AG04450 (cell line): ENCODE measurements at places on chromosomes 2 and 18.

DNA sequence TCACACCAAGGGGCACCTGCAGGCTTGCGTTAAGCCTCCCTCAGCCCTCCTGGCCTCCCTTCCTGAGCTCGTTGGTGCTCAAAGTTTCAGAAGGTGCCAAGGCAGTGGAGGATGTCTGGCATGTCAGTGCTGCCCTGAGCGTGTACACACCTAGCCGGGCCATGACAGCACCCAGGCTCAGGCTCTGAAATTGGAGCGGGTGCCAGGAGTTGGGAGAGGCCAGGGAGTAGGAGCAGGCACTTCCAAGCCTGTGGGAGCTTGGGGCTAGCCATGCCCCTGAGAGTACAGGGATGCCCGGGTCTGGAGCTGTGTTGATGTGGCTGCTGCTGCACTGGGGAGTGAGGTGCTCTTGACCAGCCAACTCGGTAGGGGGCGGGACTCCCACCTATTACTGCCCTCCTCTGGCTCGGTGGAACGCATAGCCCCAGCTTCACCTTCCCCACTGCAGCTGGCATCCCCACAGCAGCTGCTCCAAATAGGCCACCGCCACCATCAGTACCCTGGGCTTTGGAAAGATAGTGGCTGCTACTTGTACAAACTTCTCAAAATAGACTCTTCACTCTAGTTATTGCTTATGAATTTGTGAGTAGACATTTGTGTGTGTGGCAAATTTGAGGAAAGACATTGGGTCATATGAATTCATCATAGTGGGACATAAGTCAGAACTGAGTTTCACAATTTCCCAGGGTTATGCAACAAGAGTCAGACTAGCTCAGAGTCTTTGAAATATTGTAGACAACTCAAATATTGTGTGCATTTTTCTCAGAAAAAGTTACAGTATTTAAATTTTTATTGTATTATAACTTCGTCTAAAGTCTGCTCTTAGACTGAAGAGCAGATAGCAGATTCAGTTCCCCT is 6.8 kb upstream of the PCARE start:
- DNase-seq = no peak

- no peak for DNase-seq
These were observed 618 bp upstream of the LYPD1 start for GRCh38 chr2:132670496-132671150.

- no peak for DNase-seq
These were observed 10.9 kb downstream of the STARD7 start for GRCh38 chr2:96197546-96198255.

GRCh38 chr18:57942493-57942892 is 101.5 kb upstream of the NEDD4L start:
- DNase-seq = no peak

GRCh38 chr2:159571540-159572260 is 44.6 kb downstream of the BAZ2B start:
- no peak for DNase-seq

- DNase-seq = no peak
These were observed 84.6 kb downstream of the RDH14 start for GRCh38 chr2:18475884-18476283.

DNA sequence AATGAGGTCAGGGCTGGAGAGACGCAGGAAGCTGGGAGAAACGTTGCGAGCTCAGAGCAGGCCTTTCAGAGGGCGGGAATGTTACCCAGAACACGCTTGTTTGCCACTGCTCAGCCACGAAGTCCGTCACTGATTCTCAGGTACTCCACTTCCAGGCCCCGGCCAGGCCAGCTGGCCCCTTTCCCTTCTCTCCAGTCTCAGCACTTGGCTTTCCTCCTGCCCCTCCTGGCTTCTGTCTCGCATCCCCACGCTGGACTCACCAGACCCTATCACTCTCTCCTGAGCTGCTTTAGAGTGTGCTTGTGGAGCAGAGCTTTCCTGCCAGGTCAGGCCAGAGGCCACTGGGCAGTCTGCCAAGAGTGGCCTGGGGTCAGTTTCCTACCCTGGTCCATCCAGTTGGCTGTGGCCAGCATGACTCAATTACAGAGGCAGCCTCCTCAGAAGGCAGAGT is 151.4 kb downstream of the TWIST2 start:
- DNase-seq = no peak

GRCh38 chr2:229714736-229715541 is 584 bp upstream of the DNER start:
- no peak for DNase-seq

- no peak for DNase-seq
These were observed 173.5 kb downstream of the MREG start for GRCh38 chr2:215839816-215840215.

GRCh38 chr2:107719836-107720235 is 106.9 kb upstream of the RGPD4 start:
- DNase-seq = no peak

DNA sequence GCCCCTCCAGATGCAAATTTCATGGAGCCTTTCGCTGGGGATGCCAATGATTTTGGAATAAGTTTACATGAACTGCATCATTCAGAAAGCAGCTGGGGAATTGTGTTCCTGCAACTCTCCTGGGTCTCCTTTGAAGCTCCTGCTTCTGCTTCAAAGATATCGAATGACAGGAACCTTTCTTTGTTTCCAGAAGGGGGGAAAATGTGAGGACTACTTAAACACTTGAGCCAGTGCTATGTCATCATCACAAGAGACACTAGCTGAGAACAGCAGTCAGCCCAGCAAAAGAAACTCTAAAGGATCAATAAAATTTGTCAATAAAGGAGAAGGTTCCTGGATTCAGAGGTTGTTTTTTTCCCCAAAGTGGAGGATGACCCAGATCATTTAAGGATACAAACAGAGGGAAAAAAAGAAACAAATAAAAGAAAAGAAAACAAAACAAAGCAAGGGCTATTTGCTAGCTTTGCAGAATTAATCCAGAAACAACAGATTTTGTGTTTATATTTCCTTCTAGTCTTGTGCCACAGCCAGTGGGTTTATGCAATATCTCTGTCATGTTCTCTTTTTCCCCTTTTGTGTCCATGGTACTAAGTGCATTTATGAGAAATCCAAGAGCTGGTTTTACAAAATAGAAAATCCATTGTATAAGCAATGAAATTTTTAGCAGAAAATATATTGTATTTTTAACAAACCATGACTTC is 463.7 kb downstream of the CDH2 start:
- DNase-seq = no peak

GRCh38 chr2:157245846-157246764 is 11.4 kb upstream of the GALNT5 start:
- peak; percentile 73 for DNase-seq

DNA sequence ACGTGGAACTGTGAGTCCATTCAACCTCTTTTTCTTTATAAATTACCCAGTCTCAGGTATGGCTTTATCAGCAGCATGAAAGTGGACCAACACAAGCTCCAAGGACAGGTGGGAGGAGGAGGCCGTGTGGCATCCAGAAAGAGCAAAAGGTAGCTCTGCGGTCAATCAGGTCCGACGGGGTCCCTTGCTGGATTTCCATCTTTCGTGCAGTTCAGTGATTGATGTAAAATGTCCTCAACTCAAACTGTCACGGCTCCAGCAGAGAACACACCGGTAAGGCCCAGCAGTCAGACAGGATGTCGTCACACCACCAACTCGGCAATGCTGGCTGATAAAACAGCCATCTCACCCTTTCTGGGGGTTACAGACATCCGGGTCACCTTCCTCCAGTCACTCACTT is 123.3 kb downstream of the PXDN start:
- DNase-seq = no peak

DNA sequence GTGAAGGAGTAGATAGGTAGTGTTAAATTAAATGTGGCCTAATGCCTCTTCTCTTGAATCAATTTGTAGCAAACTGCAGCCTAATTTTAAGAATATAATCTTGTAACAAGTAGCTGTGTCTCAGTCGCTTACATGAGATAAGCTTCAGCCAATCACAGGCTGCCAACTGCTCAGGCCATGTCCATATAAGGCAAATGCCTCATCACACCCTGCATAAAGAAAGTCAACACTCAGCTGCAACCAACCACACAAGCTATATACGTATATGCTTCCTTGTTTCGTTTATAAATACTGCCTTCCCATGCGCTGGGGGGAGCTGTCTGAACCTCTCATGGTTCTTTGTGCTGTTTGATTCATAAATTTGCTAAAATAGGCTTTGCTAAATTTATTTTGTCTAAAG is 476.3 kb downstream of the TRIB2 start:
- DNase-seq = no peak

GRCh38 chr2:67985586-67985985 is 77.2 kb downstream of the C1D start:
- no peak for DNase-seq

DNA sequence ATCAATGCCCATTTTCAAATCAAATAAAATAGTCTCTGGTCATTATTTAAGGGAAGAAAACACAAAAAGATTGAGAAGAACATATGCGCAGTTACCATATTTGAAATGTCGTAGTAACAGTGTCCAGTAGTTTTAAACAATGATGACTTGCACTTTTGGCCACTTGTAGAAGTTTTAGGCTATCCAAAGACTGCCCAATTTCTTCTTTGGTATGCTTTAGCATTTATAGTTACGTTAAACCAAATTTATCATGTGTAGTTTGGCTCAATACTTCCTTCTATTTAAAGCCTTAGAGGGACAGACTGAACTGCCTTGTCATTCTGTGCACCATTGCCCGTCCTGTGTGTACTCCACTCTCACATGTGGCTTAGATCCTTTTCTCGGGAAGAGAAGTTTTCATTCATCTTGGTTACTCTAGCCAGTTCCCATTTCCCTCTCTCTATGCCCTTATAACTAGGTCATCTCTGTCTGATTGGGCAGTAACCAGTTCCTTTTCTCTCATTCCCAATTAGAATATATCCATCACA is 84.8 kb upstream of the TTN start:
- DNase-seq = no peak

- DNase-seq = no peak
These were observed 109.4 kb downstream of the NRXN1 start for GRCh38 chr2:50922506-50922905.

DNA sequence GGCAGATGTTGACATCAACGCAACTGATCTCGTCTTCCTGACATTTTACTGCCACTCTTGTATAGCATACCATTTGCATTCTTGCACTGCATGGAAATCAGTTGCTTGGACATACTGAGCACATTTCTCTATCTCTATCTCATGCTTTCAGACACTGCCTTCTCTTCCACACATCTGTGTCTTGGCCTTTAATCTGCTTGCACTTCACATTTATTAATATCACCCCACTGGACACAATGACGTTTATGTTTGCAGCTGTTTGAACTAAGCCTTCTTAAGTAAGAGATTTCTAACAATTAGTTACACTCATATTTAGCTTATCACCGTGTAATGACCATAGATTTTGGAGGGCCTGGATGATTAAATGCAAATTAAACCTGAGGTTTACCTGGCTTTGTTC is 229.8 kb upstream of the CDH19 start:
- no peak for DNase-seq

DNA sequence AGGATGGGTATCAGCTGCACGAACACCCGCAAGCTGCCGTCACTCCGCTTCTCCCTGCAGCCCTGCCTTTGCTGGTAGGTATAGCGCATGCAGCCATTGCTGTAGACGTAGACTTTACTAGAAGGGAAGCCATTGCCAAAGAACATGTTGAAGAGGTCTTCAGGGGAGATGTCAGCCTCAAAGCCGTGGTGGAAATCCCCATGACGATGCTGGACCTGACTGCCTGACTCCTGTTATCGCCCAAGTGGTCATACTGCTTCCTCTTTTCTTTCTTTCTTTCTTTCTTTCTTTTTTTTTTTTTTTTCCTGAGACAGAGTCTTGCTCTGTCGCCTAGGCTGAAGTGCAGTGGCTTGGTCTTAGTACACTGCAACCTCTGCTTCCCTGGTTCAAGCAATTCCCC is 68.7 kb upstream of the SPRED2 start:
- DNase-seq = no peak

DNA sequence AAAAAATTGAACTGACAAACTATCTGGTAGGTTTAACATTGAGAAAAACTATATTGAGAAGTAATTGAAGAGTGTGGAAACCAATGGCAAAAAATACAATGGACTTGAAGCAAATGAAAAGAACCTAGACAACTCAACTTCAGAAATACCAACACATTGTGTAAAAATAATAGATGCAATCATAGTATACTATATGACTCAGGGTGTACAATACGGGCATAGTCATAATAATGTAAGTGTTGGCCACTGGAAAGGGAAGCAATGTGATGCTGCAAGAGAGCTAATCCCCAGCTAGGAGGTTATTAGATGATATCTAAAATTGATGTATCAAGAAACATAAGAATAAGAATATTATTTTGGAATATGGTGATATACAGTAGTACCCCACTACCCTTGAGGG is 45.3 kb downstream of the SMAD7 start:
- DNase-seq = no peak

DNA sequence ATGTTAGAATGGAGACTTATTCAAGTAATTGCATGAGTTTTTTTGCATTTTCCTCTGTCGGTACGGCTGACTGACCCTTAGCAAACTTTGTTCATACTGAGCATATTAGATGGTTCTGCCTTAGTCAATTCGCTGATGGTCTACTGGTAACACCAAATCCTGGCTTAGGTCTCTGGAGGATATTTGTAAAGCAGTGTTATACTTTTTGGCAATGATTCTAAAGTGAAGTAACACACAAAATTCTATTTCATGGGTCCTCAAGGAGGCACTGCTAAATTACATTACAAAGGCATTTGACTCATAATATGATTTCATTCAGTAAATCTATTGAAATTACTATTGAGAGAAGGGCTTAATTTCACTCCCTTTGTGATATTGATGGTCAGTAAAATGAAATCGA is 246.8 kb upstream of the RASGRP3 start:
- no peak for DNase-seq

DNA sequence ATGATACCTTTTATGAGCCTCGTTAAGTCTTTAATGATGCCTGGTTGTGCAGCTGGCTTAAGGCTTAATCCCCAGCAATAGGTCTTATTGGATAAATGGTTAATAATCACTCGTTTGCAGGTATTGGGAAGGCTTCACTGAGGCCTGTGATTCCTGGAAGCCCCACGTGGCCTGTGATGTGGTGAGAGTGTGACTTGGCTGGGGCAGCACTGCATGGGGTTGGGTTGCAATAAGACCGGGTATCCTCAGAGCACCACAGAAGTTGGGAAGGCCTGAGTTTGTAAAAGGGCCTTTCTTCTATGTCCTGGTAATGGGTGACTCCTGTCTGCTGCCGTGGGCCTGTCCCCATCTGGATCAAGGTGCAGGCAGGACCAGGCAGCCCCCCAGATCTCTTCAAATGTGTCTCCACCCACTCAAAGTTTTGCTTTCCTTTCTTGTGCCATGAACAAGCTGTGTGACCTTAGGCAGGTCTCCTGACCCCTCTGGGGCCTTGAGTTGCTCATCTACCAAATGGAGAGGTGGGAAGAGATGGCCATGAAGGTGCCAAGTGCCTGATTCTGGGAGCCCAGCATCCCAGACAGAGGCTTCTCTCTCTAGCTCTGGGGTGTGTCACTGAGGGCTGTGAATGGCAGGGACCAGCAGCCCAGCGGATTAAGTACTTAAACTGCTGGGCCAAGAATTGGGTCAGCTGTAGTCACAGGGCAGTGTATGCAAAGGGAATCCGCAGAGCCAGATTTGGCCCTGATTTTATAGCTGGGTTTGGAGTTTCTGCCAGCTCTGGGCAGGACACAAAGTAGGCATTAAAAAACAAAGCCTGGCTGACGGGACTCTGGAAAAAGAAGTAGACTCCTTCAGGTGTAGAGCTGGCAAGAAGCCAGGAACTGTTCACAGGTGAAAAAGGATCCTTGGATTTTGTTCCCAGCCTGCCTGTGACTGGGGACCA is 24.4 kb downstream of the LBH start:
- DNase-seq = no peak
